Stimulated activated CD4-positive, alpha-beta T cell treated with anti-CD3 and anti-CD28 coated beads, Interleukin-4, amount 100 ng/mL, for 4 hours (primary cell): ENCODE measurements at places on chromosomes 2 and 18.

- no peak for DNase-seq
These were observed 12.6 kb downstream of the USP37 start for GRCh38 chr2:218555527-218555926.

GRCh38 chr2:97728091-97728731, 14.8 kb downstream of the ZAP70 start:
- no peak for DNase-seq

GRCh38 chr2:207749873-207750272, 19.8 kb downstream of the FZD5 start:
- no peak for DNase-seq

- DNase-seq, result no peak
These were observed 36.7 kb downstream of the DYNC1I2 start for GRCh38 chr2:171723716-171724683.

- DNase-seq, result no peak
These were observed 177.7 kb downstream of the TMEM247 start for GRCh38 chr2:46657042-46657504.

DNA sequence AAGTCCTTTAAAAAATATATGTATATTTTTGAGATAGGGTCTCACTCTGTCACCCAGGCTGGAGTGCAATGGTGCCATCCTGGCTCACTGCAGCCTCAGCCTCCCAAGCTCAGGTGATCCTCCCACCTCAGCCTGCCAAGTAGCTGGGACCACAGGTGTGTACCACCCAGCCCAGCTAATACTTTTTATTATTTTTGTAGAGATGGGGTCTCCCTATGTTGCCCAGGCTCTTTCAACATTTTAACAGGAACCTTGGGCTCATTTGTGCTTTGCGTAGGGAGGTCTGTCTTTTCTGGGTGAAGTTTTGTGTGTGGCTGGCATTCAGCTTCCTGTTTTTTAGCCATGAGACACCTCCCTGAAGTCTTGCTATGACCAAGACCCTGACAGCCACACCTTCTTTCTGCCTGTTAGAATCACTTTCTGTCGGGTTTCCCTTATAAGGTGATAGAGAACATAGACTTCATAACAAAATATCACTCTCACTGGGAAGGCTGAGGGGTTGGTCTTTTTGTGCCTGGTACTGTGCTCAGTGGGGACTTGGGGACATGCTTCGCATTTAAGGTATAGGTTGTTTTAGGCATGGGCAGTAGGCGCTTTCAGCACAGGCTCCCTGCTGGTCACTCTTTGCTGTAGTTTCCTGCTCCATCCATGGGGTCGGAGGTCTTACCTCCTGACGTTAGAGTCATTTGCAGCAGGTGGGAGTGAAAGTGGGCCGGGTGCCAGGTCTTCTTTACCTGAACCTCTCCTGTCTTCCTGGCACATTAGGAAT, 3.4 kb downstream of the RAB31 start:
- DNase-seq, result no peak

- no peak for DNase-seq
These were observed 52.1 kb downstream of the CYRIA start for GRCh38 chr2:16613539-16614011.

GRCh38 chr18:56107821-56108477, 520.0 kb upstream of the TCF4 start:
- no peak for DNase-seq

- no peak for DNase-seq
These were observed 139.4 kb downstream of the NCK2 start for GRCh38 chr2:105883911-105884694.

DNA sequence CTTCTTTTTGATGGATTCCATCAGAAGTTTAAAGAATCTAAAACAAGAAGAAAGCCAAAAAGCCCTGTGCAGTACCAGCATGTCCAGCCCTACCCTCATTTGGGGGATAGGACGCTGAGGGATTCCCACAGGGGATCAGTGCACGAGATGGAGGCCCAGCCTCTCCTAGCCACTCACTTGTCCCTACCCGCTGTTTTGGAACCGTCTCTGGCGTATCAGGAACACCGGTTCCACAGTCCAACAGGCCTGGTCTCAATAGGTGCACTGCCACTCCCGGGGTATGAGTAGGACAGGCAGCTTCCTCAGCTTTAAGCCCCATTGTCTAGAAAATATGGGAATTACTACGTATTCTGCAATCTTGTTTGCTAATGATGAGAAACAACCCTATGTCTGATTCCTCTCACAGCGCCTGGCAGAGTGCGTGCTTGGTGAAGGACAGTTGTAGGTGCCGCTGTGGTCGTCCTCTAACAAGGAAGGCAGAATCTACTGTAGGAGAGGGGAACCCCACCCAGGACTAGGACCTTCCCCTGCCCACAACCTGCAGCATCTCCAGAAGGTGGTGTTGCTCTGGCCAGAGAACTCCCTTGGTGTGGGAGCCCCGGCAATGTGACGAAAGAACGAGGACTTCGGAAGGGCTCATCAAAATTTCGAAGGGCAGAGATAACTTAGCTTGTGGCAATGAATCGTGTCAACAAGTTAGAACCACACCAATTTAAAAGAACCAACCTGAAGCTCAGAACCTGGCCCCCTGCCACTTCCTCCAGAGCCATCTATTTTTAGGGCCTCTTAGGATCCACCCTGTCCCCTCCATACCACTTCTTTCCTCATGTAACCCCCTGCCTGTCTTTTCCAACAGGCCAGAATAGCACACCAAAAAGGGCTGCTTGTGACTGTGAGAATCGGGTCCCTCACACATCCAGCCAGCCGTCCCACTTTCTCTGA, 71.7 kb downstream of the POLR1A start:
- DNase-seq, result no peak

GRCh38 chr2:201057087-201057521, 14.4 kb downstream of the HYCC2 start:
- no peak for DNase-seq

GRCh38 chr2:193240752-193241151, 1046.0 kb upstream of the TMEFF2 start:
- no peak for DNase-seq

GRCh38 chr2:210169516-210170195, 1.6 kb downstream of the KANSL1L start:
- DNase-seq, result no peak

- DNase-seq, result no peak
These were observed 600.6 kb downstream of the RNF144A start for GRCh38 chr2:7517851-7518250.

DNA sequence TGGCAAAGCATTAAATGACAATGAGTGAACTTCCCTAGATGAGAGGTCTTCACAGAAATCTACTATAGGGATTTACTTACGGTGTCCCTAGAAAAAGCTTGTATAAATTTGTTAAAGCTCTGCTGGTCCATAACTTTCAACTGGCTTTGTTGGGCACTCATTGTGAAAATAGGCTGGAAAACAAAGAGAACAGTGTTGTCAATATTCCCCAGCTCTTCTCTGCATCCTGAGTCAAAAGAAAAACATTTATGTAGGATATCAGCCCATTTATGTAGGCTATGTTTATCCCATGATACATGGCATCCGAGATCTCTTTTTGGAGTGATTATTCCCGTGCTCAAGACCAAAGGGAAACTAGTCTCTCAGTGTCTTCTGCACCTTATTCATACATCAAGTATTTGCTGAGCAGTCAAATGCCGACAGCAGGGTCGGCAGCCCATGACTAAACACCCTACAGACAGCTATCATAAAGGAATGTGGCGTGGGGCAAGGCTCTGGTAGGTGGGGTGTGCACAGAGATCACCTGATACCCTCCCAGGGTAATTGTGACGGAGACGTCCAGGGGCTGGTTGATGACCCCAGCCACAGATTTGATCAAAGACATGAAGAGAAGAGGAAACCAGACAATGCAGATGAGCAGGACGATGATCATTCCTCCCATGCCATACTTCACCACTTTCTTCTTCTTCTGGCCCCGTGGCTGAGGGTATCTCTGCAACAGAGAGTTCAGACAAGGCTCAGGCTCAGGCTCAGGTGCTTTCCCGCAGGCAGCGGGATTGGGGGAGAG, 155.9 kb downstream of the NAPG start:
- no peak for DNase-seq

GRCh38 chr2:204738721-204739120, 193.4 kb downstream of the PARD3B start:
- DNase-seq, result no peak

- no peak for DNase-seq
These were observed 20.9 kb downstream of the MTCL1 start for GRCh38 chr18:8726281-8726680.

DNA sequence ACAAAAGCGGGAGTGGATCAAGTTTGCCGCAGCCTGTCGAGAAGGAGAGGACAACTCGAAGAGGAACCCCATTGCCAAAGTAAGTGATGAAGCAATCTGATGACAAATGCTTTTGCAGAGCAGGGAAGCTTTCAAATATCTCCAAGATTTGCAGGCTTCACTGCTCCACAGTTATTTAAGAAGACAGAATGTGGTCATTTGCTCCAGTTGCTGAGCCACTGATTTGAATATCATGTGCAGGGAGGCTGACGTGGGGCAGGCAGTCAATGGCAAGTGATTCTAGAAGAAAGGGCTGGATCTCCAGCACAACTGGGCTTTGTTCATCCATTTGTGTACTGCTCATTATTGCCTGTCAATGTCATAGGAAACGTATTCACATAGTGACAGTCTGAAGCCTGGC, 10.2 kb downstream of the DSG4 start:
- DNase-seq, result no peak

- DNase-seq, result no peak
These were observed 24.5 kb downstream of the LOXHD1 start for GRCh38 chr18:46632401-46633071.

DNA sequence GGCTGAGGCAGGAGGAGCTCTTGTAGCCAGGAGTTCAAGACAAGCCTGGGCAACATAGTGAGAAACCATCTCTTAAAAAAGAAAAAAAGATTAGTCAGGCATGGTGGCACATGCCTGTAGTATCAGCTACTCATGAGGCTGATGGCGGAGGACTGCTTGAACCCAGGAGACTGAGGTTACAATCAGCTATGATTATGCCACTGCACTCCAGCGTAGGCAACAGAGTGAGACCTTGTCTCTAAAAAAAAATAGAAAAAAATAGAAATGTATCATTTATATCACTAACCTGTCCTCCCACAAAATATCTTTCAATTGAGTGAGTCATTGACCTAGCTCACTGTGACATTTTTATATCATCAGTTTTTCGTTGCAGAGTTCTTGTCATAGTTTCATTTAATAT, 152.5 kb downstream of the DTNA start:
- DNase-seq, result no peak

- no peak for DNase-seq
These were observed 1310.8 kb upstream of the SLC39A10 start for GRCh38 chr2:194346193-194346592.

DNA sequence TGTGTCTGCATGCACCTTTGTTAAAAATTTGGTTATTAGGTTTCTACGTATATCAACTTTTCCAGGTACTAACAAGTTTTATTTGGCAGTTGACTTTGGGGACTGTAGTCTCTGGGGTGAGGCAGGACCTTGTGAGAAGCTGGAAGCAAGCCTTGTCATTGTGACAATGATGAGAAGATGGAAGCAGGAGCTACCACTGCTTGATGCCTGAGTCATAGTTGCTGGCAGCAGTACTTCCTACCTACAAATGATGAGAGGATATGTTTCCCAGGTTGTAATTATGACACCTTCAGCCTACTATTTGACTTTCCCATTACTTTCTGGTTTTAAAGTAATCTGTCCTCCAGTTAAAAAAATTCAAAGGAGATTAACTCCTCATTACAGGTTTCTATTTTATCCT, 516.3 kb downstream of the NRXN1 start:
- DNase-seq, result no peak

- DNase-seq, result no peak
These were observed 91.7 kb downstream of the ACTR3 start for GRCh38 chr2:113981404-113982134.

GRCh38 chr18:63144748-63145147, 174.8 kb downstream of the BCL2 start:
- DNase-seq, result no peak

DNA sequence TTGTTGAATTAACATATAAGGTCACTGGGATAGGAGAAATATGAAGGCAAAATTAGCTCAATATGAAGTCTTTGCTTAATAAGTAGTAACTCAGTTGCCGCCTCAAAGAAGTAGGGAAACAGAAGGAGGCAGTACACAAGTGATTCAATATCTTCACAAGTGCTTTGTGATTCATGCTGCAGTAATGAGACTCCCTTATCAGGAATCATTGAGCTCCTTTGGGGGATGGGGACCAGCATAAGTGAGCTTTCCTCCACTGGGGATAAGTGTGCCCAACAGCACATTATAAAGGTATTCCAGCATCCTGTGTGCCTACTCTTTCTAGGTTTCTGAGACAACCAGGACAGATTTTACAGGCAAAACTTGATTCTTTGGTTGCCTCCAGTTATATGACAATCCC, 323.4 kb upstream of the UBE2E3 start:
- no peak for DNase-seq

DNA sequence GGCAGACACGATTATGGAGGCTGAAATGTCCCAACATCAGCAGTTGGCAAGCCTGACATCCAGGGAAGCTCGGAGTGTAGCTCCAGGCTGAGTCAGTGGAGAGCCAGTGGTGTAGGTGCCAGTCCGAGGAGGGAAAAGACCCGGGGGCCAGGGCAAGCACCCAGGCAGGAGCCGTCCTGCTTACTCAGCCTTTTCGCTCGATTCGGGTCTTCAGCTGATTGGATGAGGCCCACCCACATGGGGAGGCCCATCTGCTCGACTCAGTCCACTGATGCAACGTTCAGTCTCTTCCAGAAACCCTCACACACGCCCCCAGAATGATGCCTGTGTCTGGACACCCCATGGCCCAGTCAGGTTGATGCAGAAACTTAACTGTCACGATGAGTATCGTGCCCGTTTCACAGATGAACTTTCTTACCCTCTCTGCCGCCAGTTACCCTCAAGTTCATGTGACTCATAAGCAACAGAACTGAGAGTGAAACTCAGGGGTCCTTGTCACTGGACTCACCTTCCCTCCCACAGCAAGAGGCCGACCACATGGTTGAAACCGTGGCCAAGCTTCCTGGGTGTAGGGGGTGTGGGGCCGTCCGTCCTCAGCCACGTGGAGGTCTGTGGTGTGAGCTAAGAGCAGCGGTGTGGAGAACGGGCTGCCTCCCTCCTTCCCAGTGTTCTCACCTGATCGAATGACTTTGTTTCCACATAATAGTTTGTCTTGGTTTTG, 197.4 kb upstream of the HDAC4 start:
- no peak for DNase-seq

DNA sequence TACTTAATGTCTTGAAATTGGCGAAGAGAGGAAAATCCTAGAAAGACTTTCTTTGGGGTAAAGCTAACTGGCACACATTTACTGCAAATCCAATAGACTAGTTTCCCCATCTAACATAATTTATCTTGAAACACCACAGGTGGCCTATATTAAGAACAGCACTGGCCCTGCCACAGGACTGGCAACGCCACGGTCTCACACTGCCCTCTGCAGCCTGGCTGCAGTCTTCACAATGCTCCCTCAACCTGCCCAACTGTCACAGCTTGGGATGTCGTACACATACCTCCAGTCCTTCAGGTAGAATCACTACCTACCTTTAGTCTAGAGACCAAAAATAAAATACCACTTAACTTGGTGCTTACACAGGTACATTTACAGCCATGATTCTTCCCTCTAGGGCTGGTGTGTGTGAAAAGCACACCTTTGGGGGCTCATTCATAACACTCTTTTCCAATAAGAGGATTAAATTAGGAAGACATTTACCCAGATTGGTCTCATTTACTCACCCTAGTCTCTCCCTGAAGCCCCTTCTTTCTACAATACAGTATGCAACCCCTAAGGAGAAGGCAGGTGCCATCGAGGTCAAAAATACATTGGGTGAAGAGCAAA, 222.2 kb downstream of the C1D start:
- no peak for DNase-seq

GRCh38 chr2:166082736-166083135, 45.1 kb downstream of the SCN1A start:
- no peak for DNase-seq
